ENCODE measurements at places on chromosomes 6 and 20.

DNA sequence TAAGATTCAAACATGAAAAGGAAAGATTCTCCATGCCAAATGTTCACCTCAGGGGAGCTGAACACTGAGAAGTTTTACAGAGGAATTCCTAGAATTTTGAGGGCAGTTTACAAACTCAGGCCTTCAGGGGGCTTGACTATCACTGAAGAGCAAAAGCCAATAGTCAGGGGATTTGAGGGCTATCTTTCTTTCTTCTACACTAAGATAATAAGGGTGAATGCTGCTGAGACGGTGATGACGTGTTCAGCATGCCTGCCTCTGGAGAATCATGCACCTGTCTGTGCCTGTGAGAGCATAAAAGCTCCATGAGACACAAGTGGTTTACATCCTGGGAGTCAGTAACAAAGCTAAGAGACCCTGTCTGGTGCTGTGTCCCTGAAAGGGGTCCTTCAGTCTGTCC is 1085.6 kb downstream of the KIF16B start:
- H3K4me3 ChIP-seq = no peak overlapping the region
- H3K27me3 ChIP-seq = no peaks in the 10 kb centered on the region
- H3K27ac ChIP-seq = no peak overlapping the region
- no peak for DNase-seq
- no peaks in the 10 kb centered on the region for H3K4me1 ChIP-seq
- H3K36me3 ChIP-seq = no peaks in the 10 kb centered on the region

- no peaks in the 10 kb centered on the region for H3K4me1 ChIP-seq
- no peaks in the 10 kb centered on the region for H3K27me3 ChIP-seq
- no peaks in the 10 kb centered on the region for H3K36me3 ChIP-seq
- DNase-seq = no peak
- no peak overlapping the region for H3K27ac ChIP-seq
Measured at GRCh38 chr6:83601119-83601518, 88.8 kb downstream of the PRSS35 start.

DNA sequence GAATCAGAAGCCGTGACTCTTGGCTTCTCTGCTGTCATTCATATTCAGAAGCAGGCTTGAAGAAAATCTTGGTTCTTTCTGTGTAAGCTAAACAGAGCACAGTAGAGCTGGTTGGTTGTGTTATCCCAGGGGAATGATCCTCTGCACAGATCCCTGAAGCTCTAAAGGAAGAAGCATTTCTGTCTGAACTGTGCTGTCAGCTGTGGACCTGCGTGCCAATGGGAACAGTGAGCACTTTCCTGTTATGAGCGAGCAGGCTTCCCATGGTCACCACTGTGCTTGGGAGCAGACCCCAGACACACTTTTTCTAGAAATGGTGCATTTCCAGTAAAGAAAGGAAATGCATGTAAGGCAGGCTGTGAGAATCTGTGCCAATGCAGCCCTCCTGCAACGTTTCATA is 490.2 kb downstream of the EPM2A start:
- DNase-seq = no peak
- H3K4me1 ChIP-seq = no peaks in the 10 kb centered on the region
- H3K27me3 ChIP-seq = no peaks in the 10 kb centered on the region

- H3K36me3 ChIP-seq = no peaks in the 10 kb centered on the region
- DNase-seq = peak; percentile 22
- H3K4me1 ChIP-seq = peaks cover 19% of the 10 kb centered on the region
- H3K27me3 ChIP-seq = no peaks in the 10 kb centered on the region
Measured at GRCh38 chr6:144215402-144215931, 65.2 kb downstream of the STX11 start.

DNA sequence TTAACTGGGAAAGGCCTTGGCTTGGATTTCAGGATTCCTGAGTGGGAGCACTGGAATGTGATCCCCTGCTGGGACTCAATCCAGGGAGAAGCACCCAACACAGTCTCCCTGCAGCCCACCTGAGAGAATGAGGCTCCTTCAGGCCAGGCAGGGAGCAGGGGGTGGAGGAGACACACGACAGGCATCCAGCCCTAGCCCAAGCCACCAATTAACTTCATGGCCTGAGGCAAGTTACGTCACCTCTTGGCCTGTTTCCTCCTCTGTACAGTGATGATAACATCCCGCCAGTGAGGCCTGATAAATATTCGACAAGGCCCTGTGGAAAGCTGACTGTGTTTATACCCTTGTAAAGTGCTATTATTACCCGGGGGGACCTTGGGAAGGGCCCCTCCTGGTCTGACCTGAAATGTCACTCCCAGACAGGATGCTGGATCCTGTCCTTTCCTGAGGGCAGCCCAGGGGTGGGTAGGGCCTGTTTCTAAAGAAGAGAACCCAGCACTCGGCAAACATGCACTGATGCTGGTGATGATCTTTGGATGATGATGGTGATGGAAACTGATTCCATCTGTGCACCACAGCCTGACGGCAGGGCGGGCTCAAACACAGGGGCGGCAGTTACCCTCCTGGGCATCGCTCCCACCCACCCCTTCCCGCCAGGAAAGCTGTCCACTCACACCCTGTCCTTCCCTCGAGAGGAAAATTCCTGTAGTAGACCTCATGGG is 12.4 kb downstream of the FRS3 start:
- peak; percentile 85 for DNase-seq
- no peak overlapping the region for H3K4me3 ChIP-seq
- peaks cover 17% of the 10 kb centered on the region for H3K4me1 ChIP-seq
- peak overlapping the region; percentile 85 for H3K27ac ChIP-seq
- H3K36me3 ChIP-seq = peaks cover 30% of the 10 kb centered on the region

Measured in heart right ventricle (tissue), 16 donors.